ENCODE measurements at places on chromosomes 7 and 10.

- no peak for DNase-seq
Measured at GRCh38 chr7:5630670-5631069, 150.8 kb downstream of the RNF216 start.

GRCh38 chr7:3174515-3175284, 126.4 kb upstream of the SDK1 start:
- DNase-seq = no peak

GRCh38 chr7:30635798-30636197, 41.1 kb downstream of the GARS1 start:
- no peak for DNase-seq

- no peak for DNase-seq
Measured at GRCh38 chr7:9505516-9505915, 1072.1 kb downstream of the NXPH1 start.
